A549 (cell line): ENCODE measurements at places on chromosomes 7 and 10. TPM values are rescaled to one million over a fixed set of nuclear protein-coding genes. Genes with fewer than 3 reads are reported as not detected.

Gene SEMA3A
- 3.6 to 4.3 TPM (median 4.2 TPM) in 3 replicates for polyA plus RNA-seq

Gene KCTD7
- 7.4 to 9.7 TPM (median 8.1 TPM) in 3 replicates for polyA plus RNA-seq

Gene HOXA9
- polyA plus RNA-seq: 1.1 to 1.4 TPM (median 1.3 TPM) in 3 replicates

Gene SMIM30
- polyA plus RNA-seq: 39.3 to 47.1 TPM (median 43.1 TPM) in 3 replicates

Gene PLEKHA8
- 5.9 to 6.6 TPM (median 6.2 TPM) in 3 replicates for polyA plus RNA-seq

Gene ACTL6B
- not detected in 3 replicates for polyA plus RNA-seq

Gene ORC5
- 28.4 to 32.1 TPM (median 29.5 TPM) in 3 replicates for polyA plus RNA-seq

Gene TMEM229A
- not detected in 3 replicates for polyA plus RNA-seq

Gene NUP205
- polyA plus RNA-seq: 52.1 to 55.0 TPM (median 54.8 TPM) in 3 replicates

Gene IFIT2
- 0.75 to 0.94 TPM (median 0.77 TPM) in 3 replicates for polyA plus RNA-seq

Gene PWWP2B
- polyA plus RNA-seq: 6.6 to 7.3 TPM (median 7.0 TPM) in 3 replicates

Gene TRDMT1
- 2.4 to 3.4 TPM (median 3.3 TPM) in 3 replicates for polyA plus RNA-seq
